ENCODE measurements at places on chromosomes 1 and 21.

DNA sequence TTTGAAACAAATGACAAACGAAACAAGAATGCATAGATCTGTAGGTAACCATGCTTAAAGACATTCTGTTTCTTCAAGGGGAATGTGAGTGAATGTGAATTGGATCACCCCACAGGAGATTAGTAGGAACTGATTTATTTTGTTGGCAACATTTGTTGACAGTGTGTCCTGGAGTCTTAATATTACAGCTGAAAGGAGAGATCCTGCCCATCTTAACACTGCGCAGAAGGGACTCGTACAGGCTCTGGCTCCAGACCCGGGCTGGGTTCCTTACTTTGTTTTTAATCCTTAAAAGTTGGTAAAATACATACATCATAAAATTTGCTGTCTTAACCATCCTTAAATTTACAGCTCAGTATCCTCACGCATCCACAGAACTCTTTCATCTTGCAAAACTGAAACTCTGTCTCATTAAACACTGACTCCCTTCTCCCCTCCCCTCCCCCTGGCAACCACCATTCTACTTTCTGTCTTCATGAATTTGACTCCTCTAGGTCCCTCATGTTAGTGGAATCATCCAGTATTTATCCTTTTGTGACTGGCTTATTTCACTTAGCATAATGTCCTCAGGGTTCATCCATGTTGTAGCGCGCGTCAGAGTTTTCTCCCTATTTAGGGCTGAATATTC is 74.1 kb downstream of the GALNT2 start:
- DNase-seq = no peak

GRCh38 chr1:174686213-174686612 is 238.4 kb downstream of the GPR52 start:
- no peak for DNase-seq

DNA sequence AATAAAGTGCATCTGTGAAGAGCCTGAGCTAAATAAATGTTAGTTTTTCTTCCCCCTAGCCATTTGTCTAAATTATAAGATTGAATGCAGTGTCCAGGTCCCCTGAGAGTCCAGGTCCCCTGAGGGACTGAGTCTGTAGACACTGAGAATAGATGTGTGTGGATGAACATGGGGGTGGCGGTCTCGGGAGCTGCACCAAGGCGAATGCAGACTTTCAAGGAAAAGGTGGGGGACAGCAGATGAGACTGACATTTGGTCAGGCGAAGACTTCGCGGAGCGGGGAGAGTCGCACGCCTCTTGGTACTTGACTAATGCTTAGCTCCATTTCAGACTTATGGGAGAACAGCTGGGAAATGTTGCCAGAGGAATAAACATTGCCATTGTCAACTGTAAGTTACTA is 17.7 kb upstream of the MX2 start:
- no peak for DNase-seq

GRCh38 chr1:81179242-81179641 is 621.5 kb upstream of the ADGRL2 start:
- DNase-seq = no peak

DNA sequence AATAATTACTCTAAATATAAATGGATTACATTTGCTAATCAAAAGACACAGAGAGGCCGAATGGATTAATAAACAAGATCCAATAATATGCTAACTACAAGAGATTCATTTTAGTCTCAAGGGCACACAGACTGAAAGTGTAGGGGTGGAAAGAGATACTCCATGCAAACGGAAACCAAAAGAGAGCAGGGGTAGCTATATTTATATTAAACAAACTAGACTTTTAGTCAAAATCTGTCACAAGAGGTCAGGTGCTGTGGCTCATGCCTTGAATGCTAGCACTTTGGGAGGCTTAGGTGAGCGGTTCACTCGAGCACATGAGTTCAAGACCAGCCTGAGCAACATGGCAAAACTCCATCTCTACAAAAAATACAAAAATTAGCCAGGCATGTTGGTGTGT is 33.6 kb upstream of the DISP1 start:
- DNase-seq = no peak

- no peak for DNase-seq
Measured at GRCh38 chr1:190897233-190897632, 419.6 kb upstream of the BRINP3 start.

DNA sequence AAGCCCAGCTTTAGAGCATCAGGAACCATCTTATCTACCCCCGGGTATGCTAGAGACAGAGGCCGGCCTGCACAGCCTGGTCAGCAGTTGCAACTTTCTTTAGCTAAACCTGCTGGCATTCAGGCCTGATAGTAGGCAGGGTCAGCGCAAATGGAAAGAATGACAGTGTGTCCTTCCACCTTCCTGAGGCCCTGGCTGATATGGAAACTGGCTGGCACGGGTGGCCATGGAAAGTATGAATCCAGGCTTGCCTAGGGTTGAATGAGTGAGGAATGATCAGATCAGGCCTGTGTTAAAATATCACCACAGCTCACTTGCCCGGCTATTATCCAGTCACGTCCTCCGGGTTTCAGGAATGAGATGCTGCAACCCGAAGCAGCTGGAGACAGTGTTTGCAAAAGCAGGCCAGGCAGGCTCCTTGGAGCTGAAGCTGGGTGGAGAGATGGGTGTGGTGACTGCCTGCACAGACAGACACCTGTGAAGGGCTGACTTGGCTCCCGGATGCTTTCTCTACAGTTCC is 34.7 kb downstream of the RCAN1 start:
- no peak for DNase-seq

GRCh38 chr1:36203554-36204346 is 20.5 kb upstream of the THRAP3 start:
- no peak for DNase-seq

DNA sequence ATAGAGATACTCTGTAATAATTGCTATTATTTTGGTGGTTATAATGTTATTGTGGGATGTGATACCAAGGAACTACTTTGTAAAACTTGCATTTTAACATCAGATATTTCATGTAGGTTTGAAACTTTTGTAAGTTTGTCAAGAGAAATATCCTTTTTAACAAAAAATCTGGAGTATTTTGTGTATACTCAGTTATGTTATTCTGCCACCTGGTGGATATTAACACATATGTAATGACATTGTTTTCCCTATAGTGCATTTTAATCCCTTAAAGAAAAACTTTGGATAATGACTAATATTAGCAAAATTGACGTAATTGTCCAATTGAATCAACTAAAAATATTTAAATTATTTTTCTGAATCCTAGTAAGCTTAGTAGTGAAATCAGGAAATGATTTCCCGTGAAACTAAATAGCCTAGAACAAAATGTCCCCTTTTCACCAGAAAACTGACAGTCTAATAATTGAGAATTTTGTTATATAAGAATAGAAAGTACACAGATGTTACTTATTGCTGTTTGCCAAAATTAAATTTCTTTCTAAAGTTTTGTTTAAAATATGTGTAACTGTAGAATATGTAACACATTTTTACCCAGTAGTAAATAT is 39.6 kb downstream of the KCTD3 start:
- DNase-seq = no peak

GRCh38 chr1:199855580-199855979 is 171.9 kb upstream of the NR5A2 start:
- no peak for DNase-seq

GRCh38 chr1:67534627-67535065 is 104.4 kb upstream of the SERBP1 start:
- DNase-seq = no peak

DNA sequence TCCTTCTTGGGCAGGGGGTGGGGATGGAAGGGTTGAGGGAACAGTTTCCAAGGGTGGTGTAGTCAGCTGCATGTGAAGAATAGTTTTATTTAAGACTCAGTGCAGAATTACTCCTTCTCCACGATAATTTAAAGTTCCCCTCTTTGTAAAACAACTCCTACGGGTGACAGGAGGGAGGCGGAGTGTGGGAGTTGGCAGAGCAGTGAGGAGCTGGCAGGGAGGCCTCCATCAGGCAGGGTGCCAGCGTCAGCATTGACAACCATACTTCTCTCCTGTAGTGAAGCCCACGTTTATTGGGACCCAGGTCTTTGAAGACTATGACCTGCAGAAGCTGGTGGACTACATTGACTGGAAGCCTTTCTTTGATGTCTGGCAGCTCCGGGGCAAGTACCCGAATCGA is 93.8 kb downstream of the MTR start:
- DNase-seq = no peak

GRCh38 chr1:180131510-180131909 is 23.2 kb upstream of the QSOX1 start:
- DNase-seq = no peak

DNA sequence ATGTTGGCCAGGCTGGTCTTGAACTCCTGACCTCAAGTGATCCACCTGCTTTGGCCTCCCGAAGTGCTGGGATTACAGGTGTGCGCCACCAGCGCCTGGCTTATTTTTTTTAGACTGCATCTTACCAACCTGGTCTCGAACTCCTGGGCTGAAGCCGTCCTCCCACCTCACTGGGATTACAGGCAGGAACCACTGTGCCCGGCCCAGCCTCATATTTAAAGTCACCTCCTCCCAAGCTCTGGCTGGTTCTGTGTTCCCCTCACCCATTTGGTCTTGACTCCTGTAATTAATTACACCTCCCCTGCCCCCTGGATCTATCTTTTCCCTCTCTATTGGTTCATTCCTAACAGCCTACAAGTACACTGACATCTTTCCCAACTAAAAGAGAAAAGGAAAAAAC is 1.7 kb upstream of the EXOSC10 start:
- DNase-seq = no peak

GRCh38 chr1:67118191-67118590 is 16.6 kb downstream of the C1orf141 start:
- DNase-seq = no peak

- DNase-seq = no peak
Measured at GRCh38 chr21:41726970-41727783, 39.7 kb downstream of the RIPK4 start.

- no peak for DNase-seq
Measured at GRCh38 chr1:240074422-240074821, 17.3 kb upstream of the FMN2 start.

DNA sequence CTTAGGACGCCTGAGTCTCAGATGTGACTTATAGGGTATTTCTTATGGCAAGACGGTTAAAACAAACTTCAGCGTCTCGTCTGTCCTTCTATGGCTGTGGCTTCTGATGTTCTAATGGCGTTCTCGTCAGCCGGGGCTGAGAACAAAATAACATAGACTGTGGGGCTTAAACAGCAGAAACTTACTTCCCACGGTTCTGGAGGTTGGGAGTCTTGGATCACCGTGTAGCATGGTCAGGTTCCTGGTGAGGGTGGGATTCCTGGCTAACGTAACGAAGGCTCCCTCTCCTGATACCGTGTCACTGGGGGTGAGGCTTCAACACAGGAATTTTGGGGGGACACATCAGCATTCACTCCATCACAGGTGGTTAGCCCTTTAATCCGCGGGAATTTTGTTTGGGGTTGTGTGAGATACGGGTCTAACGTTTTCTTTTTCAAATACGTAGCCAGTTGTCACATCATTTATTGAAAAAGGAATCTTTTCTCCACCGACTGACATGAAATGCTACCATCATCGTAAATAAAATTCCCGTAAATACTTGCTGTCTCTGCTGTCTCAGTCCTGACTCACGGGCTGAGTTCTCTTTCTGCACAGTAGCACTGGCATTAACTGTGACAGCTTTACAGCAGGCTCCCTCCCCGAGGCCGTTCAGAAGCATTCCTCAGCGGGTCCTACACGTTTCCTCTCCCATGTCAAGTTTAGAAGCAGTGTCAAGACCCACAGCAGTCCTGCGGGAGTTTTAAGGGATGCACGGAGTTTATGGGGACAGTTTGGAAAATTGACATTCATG is 8.1 kb upstream of the POFUT2 start:
- no peak for DNase-seq

- DNase-seq = no peak
Measured at GRCh38 chr1:92066321-92066720, 8.9 kb downstream of the SETSIP start.

DNA sequence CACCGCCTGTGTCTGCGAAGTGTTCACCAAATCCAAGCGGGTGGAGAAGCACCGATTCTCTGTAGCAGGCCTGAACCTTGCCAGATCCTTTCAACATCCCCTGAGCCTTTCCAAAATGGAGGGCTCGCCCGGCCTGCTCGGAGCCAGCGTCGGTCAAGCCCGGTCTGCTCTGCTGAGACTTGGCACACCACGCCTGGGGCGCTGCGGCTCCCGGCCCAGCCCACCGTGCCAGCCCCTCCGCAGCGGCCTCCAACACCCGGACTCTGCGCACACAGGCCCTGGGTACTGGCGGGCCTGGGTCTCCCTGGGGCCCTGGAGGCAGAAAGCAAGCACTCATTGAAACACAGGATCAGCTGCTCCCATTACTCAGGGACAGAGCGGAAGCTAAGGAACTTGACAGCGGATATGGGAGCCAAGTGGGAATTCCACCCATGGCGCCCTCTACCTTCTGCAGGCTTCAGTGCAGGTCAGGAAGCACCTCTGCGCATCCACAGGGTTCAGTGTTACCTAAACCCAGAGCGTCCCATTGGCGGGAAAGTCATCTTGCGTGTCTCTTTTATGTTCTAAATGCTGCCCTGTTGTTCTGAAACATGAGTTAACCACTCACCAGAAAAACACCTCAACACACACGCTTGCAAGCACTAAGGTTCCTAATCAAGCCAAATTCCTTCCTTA is 159.9 kb downstream of the ZBTB18 start:
- no peak for DNase-seq

GRCh38 chr1:202852163-202852904 is 36.6 kb downstream of the RABIF start:
- DNase-seq = no peak

DNA sequence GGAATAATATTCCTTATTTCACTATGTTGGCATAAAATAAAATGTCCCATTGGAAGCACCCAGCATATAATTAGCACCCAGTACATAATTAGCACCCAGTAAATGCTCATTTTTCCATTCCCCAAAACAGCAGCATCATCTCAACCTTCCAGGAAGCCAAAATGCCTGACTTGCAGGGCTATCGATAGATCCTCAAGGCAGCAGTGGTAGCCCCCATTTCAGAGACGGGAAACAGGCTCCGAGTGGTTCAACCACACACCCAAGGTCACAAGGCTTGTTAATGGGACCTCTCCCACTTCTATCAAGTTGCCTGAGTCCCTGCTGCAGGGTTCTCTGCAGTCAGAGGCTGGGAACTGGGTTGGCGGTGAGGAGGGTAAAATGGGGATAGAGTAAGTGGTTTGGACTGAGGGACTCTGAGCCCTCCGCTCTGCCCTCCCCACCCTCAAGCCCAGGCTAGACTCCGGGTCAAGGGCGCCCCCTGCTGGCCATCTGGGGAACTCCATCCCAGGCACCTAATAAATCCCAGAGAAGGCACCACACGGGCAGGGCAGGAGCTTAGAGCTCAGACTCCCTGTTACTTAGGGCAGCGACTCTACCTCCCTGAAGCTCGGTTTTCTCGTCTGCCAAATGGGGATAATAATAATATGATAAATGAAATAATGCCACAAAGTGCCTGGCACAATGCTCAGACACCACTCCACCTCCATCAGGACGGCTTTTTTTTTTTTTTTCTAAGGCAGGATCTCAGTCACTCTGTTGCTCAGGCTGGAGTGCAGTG is 21.9 kb upstream of the LAPTM5 start:
- no peak for DNase-seq

GRCh38 chr1:168601051-168601450 is 24.6 kb downstream of the XCL1 start:
- DNase-seq = no peak

DNA sequence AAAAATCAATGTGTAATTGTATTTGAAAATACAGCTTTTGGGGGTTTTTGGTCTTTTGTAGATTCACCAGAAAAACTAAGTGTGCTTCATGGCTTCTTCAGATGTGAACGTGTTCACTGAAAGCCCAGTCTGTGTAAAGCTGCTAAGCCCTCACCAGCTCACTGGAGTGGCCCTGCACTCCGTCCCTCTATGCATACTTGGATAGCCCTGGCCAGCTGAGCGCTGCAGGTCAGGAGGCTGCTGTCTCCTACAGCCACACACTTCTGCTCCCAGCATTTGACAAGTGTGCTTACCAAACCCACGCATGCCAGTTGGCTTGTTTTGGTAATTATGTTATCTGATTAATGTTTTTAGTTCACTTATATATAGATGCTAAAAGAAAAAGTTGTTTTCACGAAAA is 163.5 kb downstream of the TLR5 start:
- no peak for DNase-seq
